ENCODE measurements at places on chromosomes 11 and 22.
A peak's percentile ranks its signal among the peaks of the same experiment; 100 is the strongest.

DNA sequence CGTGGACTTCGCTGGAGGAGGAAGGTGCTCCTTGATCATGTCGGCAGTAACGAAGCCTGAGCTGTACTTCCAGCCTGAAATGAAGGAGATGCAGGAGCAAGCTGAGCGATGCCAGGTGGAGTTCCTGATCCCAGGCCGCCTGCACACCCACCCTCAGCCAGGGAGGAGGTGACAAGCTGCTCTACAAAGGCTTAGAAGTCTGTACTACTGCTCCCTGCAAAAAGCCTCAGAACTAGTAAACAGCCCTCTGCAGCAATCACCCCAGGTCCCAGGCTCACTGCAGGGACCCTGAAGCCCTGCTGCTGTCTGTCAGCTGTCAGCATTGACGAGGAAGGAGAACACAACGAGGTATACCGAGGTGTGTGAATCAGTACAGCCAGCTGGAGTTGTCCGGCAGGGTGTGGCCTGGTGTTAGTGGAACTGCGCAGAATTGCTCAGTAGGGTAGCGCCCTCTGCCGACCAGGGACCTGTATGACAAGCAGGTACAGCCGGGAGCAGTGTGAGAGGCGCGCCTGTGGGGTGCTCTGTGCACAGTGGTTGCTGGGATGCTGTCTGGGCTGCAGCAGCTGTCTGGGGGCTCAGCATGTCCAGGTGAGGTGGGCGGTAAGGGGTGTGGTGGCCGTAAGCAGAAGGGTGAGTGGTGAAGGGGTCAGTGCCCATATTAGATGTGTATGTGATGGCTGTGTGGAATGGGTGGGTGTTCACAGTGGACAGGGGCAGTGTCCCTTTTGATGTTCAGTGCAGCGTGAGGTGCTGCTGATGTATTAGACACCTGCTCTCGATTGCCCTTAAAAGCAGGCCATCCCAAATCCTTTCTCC is 7.6 kb downstream of the CYB5R2 start:
- peak; percentile 50 for DNase-seq

GRCh38 chr11:36141196-36141953 is 147.8 kb downstream of the COMMD9 start:
- DNase-seq: no peak

DNA sequence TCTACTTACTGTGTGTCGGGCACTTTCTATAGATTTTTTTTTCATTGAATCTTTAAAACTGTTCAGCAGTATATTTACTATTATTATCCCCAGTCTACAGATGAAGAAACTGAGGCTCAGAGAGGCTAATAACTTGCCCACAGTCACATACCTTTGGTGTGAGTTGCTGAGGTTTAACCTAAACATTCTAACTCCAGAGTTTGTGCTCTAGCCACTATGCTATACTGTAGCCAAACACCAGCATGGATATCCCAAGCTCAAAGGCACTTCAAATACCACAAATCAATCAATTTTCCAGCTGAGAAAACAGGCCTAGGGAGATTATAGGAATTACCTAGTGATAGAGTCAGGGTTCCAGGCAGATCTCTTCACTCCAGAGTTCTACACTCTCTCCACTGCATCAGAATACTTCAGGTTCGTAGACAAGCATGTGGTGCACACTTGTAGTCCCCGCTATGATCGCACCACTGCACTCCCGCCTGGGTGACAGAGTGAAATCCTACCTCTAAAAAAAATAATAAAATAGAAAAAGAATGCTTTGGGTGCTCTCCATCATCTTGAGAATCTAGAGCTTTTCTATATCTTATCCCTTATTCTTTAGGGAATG is 20.4 kb upstream of the UPB1 start:
- no peak for DNase-seq

GRCh38 chr22:36528341-36528740 is 625 bp downstream of the EIF3D start:
- no peak for DNase-seq

GRCh38 chr11:93858121-93858775 is 7.8 kb upstream of the VSTM5 start:
- DNase-seq: no peak

DNA sequence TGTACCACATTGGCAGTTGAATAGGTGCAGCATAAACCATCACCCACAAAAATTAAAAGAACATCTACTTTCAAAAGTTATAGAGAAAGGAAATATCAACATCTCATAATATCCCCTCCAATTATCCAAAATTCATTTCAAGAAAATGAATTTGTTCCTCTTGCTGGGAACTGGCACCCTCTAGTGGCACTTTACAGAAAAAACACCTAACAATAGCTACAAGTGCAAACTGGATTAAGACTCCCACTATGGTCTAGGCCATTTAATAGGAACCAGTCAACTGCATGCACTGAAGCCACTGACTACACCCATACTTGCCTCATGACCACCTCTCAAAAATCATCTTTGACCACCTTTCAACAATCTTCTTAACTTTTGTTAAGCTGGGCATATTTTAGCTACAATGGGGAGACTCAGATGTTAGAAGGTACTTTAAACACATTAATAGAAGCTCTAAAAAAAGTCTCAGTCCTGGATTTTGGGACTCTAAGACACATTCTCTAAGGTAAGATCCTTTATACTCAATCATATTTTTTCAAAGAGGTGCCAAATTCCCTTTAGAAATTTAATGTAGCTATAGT is 17.3 kb downstream of the TRAF6 start:
- no peak for DNase-seq

- DNase-seq: no peak
Measured at GRCh38 chr11:130102301-130103249, 32.9 kb downstream of the APLP2 start.

- no peak for DNase-seq
Measured at GRCh38 chr11:2748814-2749554, 49.2 kb upstream of the KCNQ1OT1 start.

GRCh38 chr11:8062781-8063257 is 18.2 kb upstream of the TUB start:
- no peak for DNase-seq

DNA sequence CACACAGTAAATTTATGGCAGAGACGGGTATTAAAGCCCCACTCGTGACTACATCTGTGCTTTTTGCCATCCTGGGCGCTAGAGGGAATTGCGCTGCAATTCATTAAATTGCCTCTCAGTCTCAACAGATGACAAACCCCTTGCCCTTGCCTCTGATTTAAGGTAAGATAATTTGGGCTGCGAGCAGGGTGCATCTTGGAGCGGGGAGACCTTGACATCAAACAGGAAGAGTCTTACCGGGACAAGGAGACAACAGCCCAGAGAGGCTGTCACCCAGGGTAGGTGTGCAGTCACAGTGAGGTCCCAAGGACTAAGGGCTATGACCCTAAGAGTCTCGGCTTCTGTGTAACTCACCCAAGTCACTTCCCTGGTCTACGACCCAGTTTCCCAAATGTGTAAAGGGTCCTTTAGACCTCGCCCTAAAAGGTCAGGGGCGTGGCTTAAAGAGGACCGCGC is 449 bp upstream of the TOM1 start:
- DNase-seq: no peak

- DNase-seq: no peak
Measured at GRCh38 chr11:100888836-100889235, 201.7 kb downstream of the ARHGAP42 start.

DNA sequence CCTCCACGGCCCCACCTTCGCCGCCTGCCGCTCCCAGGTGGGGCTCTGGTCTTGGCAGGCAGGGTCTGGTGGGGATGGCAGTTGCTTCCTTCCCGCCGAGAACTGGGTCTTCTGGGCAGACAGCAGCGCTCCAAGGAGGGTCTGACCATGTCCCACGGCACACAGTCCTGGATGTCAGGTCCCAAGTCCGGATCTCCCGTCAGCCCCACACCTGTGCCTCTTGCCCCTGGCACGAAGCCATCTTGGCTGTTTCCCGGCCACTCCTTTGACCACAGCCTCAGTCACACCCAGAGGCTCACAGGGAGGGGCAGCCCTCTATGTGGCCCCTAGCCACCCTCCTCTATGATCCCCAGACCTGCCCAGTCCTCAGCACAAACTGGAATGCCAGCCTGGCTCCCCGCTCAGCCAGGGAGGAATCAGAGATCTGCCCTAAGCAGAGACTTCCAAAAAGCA is 14.3 kb downstream of the MUC5B start:
- DNase-seq: no peak

GRCh38 chr11:74138572-74138971 is 32.2 kb downstream of the C2CD3 start:
- DNase-seq: no peak

GRCh38 chr11:112459001-112459400 is 198.3 kb upstream of the PLET1 start:
- no peak for DNase-seq

GRCh38 chr11:27485930-27486773 is 13.6 kb upstream of the LGR4 start:
- no peak for DNase-seq

- DNase-seq: no peak
Measured at GRCh38 chr11:34174412-34175041, 69.1 kb downstream of the NAT10 start.

DNA sequence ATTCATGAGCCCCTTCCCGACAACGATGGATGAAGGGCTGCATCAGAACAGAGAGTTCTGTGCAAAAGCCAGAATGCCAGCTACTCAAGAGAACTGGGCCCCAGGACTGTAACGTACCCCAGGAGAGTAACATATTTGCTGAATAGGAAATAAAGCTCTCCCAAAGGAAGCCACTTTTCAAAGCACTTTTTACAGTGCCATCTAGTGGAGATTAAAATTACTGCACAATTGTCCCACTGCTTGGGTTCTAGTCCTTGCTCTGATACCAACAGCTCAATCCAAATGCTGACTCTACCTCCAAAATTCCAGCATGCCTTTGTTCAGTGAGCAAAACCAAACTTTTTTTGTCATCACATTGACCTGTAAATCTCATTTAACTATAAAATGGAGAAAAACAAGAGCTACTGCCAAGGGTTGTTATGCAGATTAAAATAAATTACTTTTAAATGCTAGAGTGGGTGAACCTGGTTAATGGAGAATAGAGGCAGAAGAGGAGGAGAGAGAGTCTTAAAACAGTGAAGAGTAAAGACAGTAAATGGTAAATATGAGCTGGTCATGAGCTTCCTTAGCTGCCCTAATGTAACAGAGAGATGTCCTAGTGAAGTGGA is 87.6 kb upstream of the FSHB start:
- DNase-seq: peak; percentile 24

GRCh38 chr11:86488553-86488952 is 113.9 kb downstream of the CCDC81 start:
- DNase-seq: peak; percentile 61

DNA sequence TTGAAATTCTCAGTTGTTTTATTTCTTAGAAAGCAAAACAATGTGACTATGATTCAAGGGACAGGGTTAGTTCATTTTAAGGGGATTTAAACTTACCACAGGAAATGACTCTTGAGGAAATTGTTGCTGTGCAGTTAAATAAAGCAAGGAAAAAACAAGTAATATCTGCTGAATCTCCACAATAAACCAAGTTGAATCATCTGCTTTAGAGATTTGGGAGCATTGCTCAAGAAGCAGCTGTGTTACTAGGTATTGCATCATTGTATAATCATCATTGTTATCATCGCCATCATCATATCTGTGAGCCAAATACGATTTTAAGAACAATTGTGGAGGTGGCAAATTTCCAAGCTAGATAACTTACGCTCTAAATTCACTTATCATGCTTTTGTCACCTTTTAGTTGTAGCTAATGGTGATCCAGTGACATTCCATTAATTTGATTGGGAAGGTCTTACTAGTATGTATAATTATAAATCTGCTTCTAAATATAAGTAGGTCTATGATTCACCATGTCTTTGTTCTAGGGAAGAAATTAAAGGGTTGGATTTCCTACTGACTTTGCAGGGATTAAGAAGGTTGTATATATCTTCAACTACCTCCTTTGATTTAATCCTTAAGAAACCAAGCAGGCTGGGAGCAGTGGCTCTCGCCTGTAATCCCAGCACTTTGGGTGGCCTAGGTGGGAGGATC is 19.9 kb downstream of the MMP10 start:
- no peak for DNase-seq

DNA sequence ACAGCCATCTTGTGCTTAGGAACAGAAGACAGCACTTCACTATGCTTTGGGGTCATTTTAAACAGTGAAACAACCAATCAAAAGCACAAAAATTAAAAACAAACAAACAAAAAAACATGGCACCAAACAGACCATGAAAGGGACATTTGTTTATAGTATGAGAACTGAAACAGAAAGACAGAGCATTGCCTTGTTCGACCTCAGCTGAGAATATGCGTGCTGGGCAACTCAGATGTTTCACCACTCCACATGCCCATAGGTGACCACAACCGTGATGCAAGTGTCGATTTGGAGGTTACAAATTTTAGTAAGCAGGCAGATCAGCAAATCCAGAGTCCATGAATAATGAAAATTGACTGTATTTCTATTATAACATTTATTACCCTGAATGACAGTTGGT is 30.0 kb downstream of the NNMT start:
- no peak for DNase-seq

DNA sequence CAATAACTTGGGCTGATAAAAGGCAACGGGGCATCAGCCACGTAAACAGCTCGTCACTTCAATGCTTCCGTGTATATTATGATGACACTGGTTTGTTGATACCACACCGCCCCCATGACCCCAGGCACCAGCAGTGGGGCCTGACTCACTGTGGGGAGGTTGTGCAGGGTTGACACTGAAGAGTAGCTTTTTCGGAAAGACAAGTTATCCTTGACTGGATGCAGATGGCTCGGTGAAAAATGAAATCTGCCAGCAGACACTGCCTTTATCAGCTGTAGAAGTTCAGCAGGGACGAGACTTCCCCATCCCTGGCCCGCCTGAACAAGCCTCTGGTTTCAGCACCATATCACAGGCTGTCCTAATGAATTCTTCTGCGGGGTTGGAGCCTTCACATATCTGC is 55.6 kb downstream of the WT1 start:
- DNase-seq: no peak

- DNase-seq: no peak
Measured at GRCh38 chr11:113334183-113334582, 19.8 kb downstream of the TTC12 start.

DNA sequence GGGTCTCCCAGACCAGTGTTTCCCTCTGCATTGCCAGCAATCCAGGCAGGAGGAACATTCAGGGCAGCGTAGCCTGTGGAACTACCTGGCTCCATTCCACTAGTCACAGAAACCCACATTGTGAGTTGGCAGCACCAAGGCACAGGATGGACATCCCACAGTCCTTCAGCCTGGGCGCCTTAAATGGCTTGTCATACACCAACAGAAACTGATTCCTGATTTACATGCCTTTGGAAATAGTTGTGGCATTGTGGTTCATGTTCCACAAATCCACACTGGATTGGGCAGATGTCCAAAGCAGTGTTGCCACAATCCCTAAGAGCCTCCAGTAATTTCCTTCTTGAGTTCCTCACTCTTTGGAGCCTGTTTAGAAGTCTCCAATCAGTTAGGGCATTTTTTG is 225.6 kb downstream of the BLID start:
- no peak for DNase-seq

- no peak for DNase-seq
Measured at GRCh38 chr22:35872451-35872850, 154.8 kb downstream of the APOL5 start.

Data from NCI-H187 treated with DMSO at 0.1 percent for 48 hours (cell line).